Renal cortex interstitium (tissue), 15 donors: ENCODE measurements at places on chromosomes 4 and X. TPM values are rescaled to one million over a fixed set of nuclear protein-coding genes. Genes with fewer than 3 reads are reported as not detected.
A peak's percentile ranks its signal among the peaks of the same experiment; 100 is the strongest.

DNA sequence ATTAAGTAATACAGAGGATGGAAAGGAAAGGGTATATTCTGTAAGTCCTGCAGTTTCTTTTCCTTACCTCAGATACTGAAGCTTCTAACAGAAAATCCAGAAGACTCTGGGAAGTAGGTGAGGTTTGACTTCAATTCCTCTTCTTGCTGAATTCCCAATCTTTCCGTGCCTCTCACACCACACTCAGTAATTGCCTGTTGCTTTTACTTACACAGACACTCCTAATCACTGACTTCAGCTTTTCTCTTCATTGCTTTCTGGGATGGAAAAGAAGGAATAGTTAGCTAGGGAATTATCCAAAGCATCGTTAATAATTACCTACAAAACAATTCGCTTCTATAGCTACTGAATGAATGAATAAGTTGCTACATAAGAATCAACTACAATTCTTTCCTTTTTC, 163.6 kb downstream of the FBXO8 start:
- no peak for DNase-seq

DNA sequence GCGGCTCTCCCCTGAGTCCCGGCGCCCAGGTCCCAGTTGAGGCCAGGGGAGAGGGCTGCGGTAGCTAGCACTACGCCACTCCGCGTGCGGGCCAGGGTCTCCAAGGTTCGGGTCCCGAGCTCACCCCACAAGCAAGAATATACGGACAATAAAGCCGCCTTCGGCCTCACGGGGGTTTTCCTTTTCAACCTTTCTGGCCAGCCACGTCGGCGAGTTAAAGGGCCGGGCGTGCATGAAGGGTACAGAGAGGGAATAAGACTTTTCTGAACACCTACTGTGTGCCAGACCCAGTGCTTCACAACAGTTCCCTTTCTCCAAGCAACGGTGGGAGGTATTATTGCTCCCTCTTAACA, 138.5 kb upstream of the ZIC3 start:
- DNase-seq = no peak

DNA sequence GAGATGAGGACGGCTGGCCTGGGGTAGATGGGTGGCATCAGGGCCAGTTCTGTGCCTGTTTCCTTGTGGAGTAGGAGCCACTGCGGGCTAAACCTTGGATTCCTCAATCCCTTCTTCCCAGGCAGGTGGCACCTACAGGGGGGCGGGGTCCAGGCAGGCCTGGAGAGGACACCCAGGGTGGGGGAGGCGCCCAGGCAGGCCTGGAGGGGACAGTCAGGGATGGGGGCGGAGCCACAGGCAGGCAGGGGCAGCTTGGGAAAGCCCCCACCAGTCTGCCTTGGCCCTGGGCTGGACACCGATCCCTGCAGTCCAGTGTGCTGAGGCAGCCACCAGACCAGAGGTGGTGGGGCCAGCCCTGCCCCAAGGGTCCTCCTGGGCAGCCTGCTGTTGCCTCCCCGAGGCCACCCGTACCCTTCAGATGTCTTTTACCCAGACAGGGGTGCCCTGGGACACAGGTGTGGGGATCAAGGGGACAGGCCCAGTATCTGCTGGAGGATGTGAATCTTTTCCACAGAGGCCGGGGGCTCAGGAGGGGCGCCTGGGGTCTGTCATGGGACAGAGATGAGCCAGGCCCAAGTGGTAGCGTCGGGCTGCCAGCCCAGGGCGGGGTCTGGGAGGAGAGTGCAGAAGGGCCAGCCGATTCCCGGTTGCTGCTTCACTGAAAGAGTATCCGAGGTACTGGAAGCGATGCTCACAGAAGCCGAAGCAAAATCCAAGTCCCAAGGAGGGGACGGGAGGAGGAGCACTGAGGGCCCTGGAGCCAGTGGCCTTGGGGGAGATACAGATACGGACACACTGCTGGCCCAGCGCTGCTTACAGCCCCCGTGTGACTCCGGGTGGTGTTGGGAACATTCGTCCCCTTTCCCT, 34.5 kb downstream of the LRPAP1 start:
- DNase-seq = no peak

DNA sequence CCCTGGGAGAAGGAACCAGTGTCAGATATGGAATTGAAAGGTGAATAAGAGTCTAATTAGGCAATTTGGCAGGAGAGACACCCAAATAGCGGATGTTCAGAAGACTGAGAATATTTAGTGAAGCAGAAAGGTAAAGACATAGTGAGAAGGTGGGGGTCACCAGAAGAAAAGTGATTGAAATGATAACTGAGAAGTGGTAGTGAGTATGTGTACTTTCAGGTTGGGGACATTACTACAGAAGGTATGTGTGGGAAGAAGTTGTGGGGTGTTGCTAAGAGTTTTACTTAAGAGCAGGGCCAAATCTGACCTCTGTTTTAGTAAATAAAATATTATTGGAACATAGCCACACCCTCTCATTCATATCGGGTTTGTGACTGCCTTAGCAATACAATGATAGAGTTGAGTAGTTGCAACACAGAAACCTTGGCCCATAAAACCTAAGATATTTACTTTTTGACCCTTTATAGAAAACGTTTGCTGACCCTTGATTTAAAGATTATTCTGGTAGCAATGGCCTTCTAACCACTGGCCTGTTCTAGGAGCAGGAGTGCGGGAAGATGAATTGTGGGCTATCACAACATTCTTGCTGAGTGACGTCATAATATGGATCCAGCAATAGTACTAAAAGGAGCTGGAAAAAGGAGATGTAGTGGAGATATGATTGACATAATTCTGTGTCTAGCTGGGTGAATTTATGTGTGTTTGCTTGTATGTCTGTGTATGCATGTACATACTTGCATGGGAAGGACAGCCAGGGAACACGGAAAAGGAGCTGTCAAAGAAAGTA, 115.3 kb downstream of the HS3ST1 start:
- no peak for DNase-seq

DNA sequence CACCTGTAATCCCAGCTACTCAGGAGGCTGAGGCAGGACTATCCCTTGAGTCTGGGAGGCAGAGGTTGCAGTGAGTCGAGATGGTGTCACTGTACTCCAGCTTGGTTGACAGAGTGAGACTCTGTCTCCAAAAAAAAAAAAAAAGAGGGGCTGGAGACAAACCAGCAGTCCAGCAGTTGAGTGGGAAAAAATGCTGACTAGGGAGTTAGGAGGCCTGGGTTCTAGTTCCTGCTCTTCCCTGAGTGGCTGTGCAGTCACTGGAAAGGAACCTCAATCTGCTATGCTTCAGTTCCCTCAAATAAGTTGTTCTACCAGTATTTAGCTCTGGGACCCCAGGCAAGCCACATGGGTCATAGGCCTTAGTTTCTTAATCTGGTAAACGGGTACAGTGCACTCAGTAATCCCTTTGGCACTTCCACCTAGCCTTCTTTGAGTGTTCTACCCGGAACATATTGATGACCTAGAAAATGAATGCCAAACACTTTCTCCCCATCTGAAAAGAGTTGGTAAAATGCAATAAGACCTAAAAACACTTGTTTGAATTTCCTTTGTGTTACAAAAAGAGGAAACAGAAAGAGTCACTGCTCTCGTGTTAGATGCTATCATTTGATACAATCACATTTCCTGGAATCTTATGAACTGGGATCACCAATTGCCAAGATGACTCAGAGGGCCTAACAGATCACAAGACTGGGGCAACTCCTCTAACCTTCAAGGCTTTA, 99.3 kb upstream of the EGFL6 start:
- no peak for DNase-seq

DNA sequence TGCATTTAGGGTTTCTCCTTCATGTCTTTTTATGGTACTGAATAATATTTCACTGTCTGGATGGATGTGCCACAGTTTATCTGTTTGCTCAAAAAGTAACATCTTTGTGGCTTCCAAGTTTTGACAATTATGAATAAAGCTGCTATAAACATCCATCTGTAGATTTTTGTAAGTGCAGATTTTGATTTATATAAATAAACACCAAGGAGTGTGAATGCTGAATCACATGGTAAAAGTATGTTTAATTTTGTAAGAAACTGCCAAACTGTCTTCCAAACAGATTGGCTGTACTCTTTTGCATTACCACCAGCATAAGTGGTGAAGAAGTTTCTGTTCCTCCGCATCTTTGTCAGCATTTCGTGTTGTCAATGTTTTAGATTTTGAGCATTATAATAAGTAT, 158.7 kb upstream of the GIMD1 start:
- no peak for DNase-seq

GRCh38 chr4:158870626-158871334, 102.0 kb downstream of the FNIP2 start:
- no peak for DNase-seq

GRCh38 chrX:124098089-124098488, 136.6 kb downstream of the STAG2 start:
- peak; percentile 1 for DNase-seq

The VBP1 gene
- 68.8 TPM for polyA plus RNA-seq

DNA sequence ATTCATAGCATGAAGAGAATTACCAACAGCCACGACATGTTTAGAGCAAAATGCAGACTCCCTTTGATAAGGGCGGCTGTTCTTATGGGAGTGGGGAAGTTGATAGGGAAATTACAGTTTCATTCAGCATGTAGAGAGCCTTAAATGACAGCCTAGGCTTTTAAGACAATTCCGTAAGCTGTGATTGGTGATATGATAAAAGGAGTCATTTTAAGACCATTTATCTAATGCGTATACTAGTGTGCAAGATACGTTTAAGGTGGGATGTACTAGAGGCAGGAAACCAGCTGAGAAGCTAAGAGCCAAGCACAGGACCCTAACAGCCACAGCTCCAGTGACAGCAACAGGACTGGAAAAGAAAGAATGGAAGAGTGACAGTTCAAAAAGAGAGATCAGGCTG, 102.2 kb upstream of the ZFP42 start:
- no peak for DNase-seq

GRCh38 chrX:97995834-97996233, 1112.1 kb downstream of the RPA4 start:
- no peak for DNase-seq

- DNase-seq = no peak
These were observed 2.7 kb upstream of the MGARP start for GRCh38 chr4:139282721-139283075.

The SCD5 gene
- 46.9 TPM for polyA plus RNA-seq

The SLITRK4 gene
- 14.7 TPM for polyA plus RNA-seq

- DNase-seq = no peak
These were observed 8.3 kb upstream of the EDA start for GRCh38 chrX:69607616-69608015.

- DNase-seq = peak; percentile 63
These were observed 96.3 kb upstream of the NOCT start for GRCh38 chr4:138919094-138919936.

DNA sequence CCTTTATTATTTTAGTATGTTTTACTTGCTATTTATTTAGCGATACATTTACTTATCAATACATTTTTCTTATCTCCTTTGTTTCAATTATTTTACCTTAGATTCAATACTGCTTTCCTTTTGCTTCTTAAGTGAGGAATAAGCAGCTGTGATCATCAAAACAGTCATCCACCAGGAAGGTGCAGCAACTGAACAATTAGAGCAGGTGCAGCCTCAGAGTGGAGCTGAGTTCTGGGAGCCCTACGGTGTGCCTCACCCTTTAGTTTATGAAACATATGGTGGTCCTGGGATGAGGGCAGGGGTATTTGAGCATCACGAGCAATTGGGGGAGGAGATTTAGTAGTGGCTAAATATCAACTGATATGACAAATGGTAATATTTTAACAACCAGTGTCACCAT, 111.0 kb downstream of the FRYL start:
- DNase-seq = no peak

GRCh38 chrX:73903941-73904340, 340.9 kb downstream of the CHIC1 start:
- no peak for DNase-seq

GRCh38 chr4:30696191-30696590, 24.0 kb upstream of the PCDH7 start:
- no peak for DNase-seq

GRCh38 chrX:109848461-109849050, 115.5 kb upstream of the ACSL4 start:
- DNase-seq = no peak

DNA sequence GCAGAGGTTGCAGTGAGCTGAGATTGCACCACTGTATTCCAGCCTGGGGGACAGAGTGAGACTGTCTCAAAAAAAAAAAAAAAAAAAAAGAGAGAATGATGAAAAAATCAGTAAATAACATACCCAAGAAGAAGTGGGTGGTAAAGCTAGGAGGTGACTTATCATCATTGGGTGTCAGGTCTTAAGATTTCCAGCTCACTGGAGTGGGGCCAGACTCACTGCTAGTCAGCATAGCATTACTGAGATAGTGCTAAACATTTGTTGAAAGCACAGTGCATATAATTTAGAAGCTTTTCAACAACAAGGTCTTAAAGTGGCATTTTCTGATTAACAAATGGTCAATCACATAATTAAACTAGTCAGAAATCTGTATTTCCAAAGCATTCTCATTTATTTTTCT, 221.8 kb upstream of the GYPA start:
- DNase-seq = no peak

DNA sequence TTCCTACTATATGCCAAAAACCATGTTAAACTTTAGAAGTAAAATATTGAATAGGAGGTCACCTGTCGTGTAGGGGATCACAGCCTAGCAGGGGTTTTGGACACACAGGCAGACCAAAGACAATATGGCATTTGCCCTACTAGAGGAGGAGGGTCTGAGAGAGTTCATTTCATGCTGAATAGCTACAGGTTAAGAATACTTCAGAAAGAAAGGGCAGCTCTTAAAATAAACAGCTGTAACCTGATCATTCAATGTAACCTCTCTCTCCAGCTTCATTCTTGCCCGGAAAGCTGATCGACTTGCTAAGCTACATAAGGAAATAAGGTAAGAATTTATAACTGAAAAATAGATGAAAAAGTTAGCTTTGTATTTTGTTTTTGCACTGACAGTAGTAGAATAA, 79.9 kb downstream of the MAOA start:
- DNase-seq = no peak

- DNase-seq = no peak
These were observed 2163.0 kb upstream of the AGA start for GRCh38 chr4:179605196-179605595.

- DNase-seq = no peak
These were observed 55.0 kb upstream of the TMEM33 start for GRCh38 chr4:41880022-41880837.

DNA sequence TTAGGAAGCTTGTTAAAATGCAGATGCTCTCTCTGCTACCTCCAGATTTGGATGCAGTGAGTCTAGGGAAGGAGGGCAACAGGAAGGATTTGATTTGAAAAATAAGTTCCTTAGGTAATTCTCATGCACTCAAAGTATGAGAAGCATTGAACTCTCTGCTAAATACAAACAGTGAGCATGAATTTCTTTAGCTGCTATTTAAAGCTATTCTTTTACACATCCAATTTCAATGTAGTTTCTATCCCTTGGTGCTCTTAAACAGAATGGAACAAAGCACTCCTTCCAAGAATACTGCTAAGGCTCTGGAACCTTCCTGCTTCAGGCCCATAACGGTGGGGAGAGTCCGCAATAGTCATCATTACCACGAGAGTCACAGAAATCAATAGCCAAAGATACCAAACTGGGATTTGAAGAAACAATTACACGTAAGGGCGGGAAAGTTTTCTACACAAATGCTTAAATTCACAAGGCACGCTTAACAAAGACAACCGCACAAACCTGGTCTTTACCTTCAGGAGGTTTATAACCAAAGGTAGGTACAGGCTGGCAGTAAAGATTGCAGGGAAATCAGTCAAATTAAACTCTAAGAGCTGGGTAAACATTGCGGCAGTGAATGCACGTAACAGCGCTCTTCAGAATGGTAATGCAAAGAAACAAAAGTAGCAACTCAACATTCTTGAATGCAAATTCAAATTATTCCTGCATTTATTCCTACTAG, 123.2 kb upstream of the NAP1L5 start:
- no peak for DNase-seq

The LRCH2 gene
- 14.1 TPM for polyA plus RNA-seq

The MTNR1A gene
- 2.0 TPM for polyA plus RNA-seq

The DRD5 gene
- 0.81 TPM for polyA plus RNA-seq
